ENCODE measurements at places on chromosomes 16 and 17. TPM values are rescaled to one million over a fixed set of nuclear protein-coding genes. Genes with fewer than 3 reads are reported as not detected.

CD300E gene
- total RNA-seq: not detected

SLC35B1 gene
- 75.2 TPM for total RNA-seq

TP53TG3C gene
- total RNA-seq: 0.29 TPM

KRT12 gene
- 0.43 TPM for total RNA-seq

RASL10B gene
- total RNA-seq: 3.7 TPM

SLC12A3 gene
- not detected for total RNA-seq

HELZ gene
- 63.7 TPM for total RNA-seq

GDE1 gene
- total RNA-seq: 73.3 TPM

CPHXL2 gene
- total RNA-seq: not detected

HS3ST2 gene
- total RNA-seq: not detected

PSMD7 gene
- total RNA-seq: 96.4 TPM

ADAD2 gene
- not detected for total RNA-seq

CD300A gene
- total RNA-seq: not detected

ATAD5 gene
- total RNA-seq: 0.88 TPM

GAS7 gene
- 21.7 TPM for total RNA-seq

NCBP3 gene
- total RNA-seq: 25.1 TPM

TMC8 gene
- not detected for total RNA-seq

EFCAB5 gene
- 0.22 TPM for total RNA-seq

TBC1D3D gene
- 0.44 TPM for total RNA-seq

EPX gene
- total RNA-seq: not detected

C16orf90 gene
- not detected for total RNA-seq

SCN4A gene
- total RNA-seq: not detected

ZNF19 gene
- 2.4 TPM for total RNA-seq

PDPR gene
- total RNA-seq: 39.1 TPM

CHP2 gene
- total RNA-seq: not detected

CCL16 gene
- total RNA-seq: not detected

ITGB4 gene
- 0.44 TPM for total RNA-seq

CHD9NB gene
- 1.8 TPM for total RNA-seq

KIF18B gene
- total RNA-seq: 1.3 TPM

GPR142 gene
- total RNA-seq: not detected

HAS3 gene
- under 0.01 TPM for total RNA-seq

DNAH9 gene
- total RNA-seq: not detected

GP1BA gene
- under 0.01 TPM for total RNA-seq

TMEM238L gene
- total RNA-seq: not detected

KRT36 gene
- 0.22 TPM for total RNA-seq

KRTAP1-5 gene
- total RNA-seq: 14.2 TPM

PHOSPHO1 gene
- 0.66 TPM for total RNA-seq

PSMB3 gene
- 303 TPM for total RNA-seq

RAB34 gene
- 222 TPM for total RNA-seq

TERB1 gene
- not detected for total RNA-seq

GAST gene
- not detected for total RNA-seq

HOXB8 gene
- total RNA-seq: not detected

SLFN11 gene
- 53.2 TPM for total RNA-seq

BIRC5 gene
- total RNA-seq: 4.6 TPM

LGALS9B gene
- total RNA-seq: not detected

SNX20 gene
- not detected for total RNA-seq

TPPP3 gene
- total RNA-seq: 1.1 TPM

USP6 gene
- under 0.01 TPM for total RNA-seq

PRAC2 gene
- 0.66 TPM for total RNA-seq

ALOX15B gene
- total RNA-seq: not detected

TEKT1 gene
- not detected for total RNA-seq

CDH15 gene
- total RNA-seq: 0.66 TPM

GPR179 gene
- total RNA-seq: not detected

Measured in placental pericyte (primary cell).